ENCODE measurements at places on chromosomes 2 and 18.
A peak's percentile ranks its signal among the peaks of the same experiment; 100 is the strongest.

DNA sequence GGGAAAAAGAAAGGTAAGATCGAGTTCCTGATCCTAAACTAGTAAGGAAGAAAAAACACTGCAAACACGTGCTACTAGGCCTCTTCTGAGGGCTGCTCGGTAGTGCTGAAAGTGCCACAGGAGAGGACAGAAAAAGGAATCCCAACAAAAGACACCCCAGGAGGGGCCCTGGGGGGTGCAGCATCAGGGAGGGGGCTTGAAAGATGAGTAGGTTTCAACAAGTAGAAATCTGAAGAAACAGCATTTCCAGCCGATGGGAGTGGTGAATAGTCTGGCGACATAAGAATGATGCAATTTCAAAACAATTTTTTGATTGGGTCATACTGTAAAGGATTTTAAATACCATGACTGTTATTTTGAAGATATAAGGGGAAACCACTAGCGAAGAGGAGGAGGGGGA, 98.6 kb downstream of the NOL10 start:
- DNase-seq, result no peak

DNA sequence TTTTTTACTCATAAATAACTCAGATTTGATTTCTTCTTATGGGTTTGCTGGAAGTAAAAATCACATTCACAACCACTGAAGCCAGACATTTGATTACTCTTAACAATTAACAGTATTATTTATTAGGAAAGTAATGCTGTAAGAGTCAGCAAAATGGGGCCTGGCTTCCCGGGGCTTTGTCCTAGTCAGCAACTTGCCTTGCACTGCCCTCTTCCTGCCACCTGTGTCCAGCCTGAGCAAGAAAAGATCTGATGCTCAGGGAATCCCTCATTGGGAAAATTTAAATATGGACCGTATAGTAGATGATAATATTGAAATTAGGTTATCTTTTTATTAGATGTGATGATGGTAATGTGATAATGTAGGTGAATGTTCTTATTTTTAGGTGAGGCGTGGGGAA, 30.8 kb upstream of the ACYP2 start:
- DNase-seq, result no peak

GRCh38 chr2:226475650-226476049, 324.0 kb downstream of the IRS1 start:
- peak; percentile 2 for DNase-seq

DNA sequence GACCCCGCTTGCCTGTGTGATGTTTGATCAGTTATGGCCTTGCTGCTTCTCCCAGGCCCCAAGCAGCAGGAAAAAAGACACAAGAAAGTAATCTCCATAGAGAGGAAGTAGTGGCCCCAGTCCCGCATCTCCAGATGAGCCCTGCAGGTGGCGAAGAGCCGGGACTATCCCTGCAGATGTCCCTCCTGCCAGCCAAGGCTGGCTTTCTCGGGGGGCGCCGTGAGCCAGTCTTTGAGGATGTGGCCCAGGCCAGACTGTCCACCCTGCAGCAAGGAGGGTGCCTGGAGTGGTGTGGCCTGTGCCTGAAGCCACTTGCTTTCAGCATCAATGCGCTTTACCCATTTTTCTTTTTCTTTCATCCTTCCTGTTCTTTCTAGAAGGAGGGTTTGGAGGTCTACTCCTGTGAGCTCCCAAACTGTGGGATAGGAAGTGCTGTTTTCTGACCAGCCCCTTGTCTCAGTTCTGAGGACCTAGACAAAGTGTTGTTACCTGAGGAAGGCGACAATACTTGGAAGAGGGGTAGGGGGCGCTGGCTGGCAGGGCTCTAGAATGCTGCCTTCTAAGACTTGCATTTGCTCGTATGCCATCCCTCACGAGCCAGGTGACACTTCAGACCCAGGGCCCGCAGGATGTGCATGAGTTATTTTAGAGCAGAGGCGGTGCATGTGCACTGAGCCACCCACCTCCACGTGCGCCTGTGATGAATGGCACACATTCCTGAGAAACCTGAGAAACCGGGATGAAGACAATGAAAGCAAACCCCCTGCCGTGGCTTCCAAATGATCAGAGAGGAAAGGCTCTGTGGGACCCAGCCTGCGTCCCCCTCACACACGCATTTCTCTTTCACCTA, 255.8 kb downstream of the FBXO15 start:
- peak; percentile 1 for DNase-seq

- DNase-seq, result no peak
Observed at GRCh38 chr2:42944779-42945415, 152.5 kb upstream of the HAAO start.

DNA sequence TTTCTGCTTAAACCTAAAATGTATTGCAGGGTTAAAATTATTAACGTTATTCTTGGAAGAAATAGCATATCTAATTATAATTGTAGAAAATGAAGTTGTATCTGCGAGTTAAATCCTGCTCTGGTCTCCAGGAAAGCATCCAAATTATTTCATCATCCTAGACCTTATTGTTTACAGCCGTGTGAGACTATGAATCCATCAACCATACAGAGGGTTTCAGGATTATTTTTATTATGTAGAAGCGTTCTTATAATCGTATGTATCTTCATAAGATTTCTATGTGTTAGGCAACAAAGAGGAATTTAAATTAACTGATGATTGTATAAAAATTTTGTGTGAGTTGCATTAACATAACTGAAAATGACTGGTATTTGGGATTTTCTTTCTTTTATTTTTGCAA, 14.5 kb upstream of the DSC3 start:
- DNase-seq, result no peak

DNA sequence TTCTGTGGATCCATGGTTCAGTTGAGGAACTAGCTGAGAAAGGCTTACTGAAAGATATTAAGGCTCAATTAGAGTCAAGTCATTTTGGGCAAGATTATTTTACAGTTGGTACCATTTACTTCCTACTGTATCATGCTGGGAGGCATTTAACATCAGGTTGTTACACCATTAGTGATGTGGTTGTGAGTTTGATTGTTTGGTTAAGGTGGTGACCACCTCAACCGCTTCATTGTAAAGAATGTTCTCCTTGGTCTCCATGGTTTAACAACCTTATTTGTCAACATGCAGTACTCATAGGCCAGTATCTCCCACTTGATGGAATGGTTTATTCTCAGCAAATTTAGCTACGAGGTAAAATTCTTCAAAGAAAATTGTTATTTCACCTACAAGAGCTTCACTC, 34.1 kb downstream of the HRH4 start:
- no peak for DNase-seq

- DNase-seq, result no peak
Observed at GRCh38 chr2:234496055-234496834, 636 bp downstream of the ARL4C start.

DNA sequence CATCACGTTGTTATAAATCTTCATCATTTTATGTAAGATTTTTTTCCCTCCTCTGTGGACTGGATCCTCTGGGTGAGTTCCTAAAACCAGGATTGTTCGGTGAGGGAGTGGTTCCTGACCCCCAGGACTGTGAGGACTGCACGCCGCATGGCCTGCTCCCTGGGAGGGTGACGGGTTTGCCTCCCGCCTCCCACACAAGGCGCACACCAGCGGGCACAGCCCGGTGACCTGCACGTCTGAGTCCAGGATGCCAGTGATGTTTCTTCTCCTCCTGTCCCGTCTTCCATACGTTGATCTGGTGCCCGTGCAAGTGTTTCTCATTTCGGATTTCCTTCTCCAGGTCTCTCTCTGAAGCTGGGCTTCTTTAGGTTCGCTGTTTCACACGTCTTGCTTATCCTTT, 27.1 kb downstream of the CTDP1 start:
- no peak for DNase-seq

DNA sequence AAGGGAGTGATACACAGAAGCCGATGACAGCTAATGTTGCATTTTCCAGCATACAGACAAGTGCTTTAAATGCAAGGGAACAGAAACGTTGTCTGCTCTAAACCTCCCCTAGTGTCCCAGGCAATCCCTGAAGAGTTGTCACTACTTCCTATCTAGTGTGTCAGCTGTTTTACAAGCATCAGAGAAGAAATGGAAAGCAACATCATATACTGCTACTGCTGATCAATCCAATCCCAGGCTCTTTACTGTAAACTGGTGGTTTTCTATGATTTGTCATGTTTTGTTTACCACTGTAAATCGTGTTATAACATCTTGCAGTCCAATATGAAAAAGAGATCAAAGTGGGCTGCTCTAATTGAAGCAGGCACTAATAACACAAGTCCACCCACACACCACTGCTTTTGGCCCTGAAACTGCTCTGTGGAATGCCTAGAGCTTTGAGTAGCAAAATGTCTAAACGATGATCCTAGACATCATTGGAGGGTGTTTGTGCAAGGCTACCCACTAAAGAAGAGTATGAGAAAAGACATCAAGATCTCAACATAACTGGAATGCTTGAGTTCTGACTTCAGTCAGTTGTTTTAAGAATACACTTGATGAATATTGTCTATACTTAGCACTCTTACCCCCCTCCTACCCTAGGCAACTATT, 18.1 kb upstream of the ROCK1 start:
- no peak for DNase-seq

- DNase-seq, result no peak
Observed at GRCh38 chr2:178865999-178866398, 58.8 kb upstream of the TTN start.

DNA sequence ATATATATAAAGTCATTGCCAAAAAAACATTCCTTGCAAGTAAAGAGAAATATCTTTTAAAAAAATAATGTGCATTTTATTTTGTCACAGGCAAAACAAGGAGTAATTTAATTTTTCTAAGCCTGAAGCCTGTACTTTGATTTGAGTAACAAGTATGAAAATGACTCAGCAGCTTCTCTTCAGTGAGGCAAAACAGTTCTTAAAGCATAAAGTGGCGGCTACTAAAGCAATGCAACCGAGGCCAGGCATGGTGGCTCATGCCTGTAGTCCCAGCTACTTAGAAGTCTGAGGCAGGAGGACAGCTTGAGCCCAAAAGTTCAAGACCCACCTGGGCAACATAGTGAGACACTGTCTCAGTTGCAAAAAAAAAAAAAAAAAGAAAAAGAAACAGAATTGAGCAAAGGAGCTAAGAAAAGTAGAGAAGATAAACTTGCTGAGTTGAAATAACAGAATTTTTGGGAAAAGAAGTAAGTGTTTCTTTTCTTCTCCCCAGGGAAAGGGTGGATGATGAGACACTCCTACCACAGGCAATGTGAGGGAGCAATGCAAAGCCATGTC, 29.6 kb downstream of the DOK1 start:
- no peak for DNase-seq

DNA sequence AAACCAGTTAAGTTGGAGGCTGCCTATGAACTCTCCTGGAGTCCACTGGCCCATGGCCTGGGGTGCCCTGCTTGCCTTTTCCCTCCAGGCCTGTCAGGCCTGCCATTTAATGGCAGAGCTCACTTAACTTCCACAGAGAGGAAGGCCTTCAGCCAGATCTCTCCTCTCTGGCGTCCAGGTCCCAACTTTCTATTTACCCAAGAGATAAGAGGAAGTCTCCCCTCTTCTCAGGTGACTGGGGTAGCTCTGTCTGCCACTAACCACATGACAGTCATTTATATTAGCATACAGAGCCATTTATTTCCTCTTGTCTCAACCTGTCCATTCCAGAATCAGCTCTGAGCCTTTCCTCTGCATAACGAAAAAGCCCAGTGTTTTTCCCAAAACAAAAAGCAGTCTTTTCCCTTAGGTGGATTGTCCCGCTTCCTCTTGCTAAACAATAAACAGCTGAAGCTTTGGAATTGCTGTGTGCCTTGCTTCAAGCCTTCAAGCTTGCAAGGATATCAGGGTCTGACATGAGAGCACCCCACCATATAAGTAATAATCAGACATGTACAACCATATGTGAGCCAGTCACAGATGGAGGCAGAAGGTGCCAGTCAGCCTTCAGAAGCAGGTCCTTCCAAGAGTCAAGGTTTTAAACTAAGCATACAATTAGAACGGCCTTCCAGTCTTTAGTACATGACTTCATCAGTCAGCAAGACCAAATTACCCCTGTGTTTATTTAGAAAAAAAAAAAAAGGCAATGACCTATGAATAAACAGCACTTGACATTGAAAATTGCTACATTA, 71.2 kb upstream of the STPG4 start:
- no peak for DNase-seq

DNA sequence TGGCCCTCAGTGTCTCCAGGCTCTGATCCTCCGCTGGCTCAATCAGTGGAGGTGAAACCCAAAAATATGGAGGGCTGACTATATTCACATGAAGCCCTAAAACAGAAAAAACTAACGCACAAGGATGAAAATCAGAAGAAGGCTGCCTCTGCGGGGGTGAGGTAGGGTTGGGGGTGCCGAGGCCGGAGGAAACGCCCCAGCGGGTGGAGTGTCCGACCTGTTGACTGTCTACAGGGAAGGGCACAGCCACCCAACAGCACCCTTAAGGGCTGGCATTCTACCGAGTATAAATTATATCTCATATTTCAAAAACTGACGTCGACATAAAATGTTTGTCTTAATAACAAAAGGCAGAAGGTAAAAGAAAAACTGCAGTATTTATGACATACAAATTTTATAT, 223.5 kb downstream of the HDAC4 start:
- DNase-seq, result no peak

DNA sequence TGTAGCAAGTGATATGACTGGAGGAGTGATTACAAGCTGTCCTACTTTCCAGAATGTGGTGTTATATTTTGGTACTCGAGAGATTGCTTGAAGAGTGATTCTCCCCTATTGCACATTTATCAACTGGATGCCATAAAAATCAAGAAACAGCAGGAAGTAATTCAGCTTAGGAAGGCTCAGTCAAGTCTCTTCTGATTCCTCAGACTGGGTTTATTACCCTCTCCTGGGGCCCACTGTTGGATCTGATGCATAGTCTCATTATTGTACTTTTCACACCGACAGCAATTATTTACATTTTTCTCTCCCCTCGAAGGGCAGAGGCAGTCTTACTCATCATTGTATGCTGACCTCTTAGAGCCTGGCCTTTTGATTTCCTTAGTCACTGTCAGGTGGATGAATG, 9.3 kb downstream of the NOSTRIN start:
- no peak for DNase-seq

- DNase-seq, result no peak
Observed at GRCh38 chr2:143828763-143829537, 691.0 kb downstream of the ZEB2 start.

DNA sequence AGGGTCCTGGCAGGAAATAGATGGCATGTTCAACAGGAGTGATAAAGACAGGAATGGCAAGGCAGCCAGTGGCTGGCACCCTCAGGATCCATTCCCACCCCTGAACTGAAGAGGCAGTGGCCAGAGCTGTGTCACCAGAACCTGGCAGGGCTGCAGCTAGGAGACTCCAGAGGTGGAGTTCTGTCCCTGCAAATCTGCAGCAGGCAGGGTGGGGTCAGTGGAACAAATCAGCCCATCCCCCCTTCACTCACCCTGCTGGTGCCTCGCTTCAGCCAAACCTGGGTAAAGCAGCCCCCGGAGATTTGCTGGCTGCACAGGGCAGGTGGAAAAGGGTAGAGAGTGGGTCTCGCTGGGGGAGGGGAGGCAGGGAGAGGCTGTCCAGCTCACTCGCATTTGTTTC, 12.7 kb downstream of the INPP5D start:
- no peak for DNase-seq

GRCh38 chr2:105776560-105776928, 31.8 kb downstream of the NCK2 start:
- no peak for DNase-seq

Data from RKO (cell line).